Activated T-cell treated with anti-CD3 and anti-CD28 coated beads, Interleukin-2, amount 50 U/mL, for 48 hours (primary cell): ENCODE measurements at places on chromosomes 5 and 9.

- no peak for DNase-seq
Observed at GRCh38 chr5:180815293-180815917, 12.8 kb upstream of the MGAT1 start.

DNA sequence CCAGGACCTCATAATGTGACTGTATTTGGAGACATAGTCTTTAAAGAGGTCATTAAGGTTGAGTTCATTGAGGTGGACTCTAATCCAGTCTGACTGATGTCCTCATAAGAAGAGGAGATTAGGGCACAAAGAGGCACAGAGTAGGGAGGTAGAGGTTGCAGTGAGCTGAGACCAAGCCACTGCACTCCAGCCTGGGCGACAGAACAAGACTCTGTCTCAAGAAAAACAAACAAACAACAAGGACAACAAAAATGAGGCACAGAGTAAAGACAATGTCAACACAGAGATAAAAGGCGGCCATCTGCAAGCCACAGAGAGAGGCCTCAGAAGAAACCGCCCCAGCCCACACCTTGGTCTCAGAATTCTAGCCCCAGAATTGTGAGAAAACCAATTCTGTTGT is 17.0 kb upstream of the TDRD7 start:
- DNase-seq = no peak

DNA sequence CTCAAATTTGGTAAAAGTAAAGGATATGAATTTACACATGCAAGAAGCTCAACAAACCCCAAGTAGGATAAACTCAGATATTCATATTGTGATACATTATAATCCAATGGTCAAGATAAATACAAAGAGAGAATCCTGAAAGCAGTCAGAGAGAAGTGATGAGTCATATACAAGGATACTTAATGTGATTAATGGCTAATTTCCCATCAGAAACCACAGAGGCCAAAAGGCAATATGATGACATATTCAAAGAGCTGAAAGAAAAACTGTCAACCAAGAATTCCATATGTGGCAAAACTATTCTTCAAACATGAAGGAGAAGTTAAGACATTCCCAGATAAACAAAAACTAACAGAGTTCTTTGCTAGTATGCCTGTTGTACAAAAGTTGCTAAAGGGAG is 19.5 kb upstream of the IRF1 start:
- no peak for DNase-seq

DNA sequence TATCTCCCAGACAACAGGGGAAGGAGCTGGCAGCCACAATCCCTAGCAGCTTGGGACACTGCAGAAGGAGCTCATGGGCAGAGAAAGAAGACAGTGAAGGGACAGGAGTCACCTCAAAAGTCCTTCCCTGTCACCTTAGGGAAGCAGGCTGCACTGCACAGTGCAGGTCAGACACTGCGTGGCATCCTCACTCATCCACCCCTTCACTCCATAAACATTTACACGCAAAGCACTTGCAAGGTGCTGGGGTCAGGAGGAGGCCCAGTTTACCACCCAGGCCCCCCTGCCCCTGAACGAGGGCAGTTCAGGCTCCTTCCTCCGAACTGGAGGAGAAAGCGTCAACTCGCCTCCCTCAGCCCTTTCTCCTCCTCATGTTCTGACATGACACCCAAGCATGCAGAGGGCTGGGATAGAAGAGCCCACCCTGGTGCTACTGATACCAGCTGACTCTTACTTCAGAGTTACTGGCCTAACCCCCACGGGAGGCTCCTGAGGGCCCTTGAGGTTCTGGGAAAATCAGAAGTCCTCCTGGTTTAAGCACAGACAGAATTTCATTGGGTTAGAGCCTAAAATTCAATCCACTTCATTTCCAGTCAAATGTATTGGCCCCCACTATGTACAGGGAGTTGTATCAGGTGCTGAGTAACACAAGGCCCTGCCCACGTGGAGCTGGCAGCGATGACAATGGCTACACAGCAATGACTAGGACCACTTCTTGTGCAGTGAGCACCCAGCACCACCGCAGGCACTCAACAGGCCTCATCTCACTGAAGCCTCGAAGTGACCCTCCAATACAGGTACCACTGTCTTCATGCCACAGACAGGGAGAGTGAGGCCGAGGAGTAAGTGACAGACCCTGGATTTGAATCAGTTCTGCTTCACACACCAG is 70.4 kb downstream of the RAPGEF1 start:
- peak; percentile 66 for DNase-seq

DNA sequence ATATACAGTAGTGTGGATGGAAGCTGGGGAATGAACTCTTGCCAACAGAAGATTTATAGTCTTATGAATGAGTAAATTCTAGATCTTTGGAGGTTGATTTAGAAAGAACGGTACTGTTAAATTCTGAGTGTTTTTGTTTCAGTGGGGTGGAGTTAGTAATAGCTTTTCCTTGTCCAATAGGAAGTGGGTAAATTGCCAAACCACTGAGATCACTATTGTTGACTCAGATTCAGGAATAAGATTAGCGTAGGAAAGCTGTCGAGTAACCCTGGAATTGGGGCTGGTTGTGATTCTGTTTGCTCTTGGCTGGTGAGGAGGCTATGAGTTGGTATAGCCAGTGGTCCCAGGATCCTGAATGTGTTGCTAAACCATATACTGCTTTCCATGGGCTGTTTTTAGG is 155.6 kb downstream of the ARHGAP26 start:
- no peak for DNase-seq

GRCh38 chr9:133356391-133357091 is at the start of the genes SURF1 and SURF2:
TSS of gene SURF1 (minus strand) at chr9:133356487. CDS start at chr9:133356453, 34 bp downstream.
TSS of gene SURF2 (plus strand) at chr9:133356550. CDS start at chr9:133356593, 43 bp downstream.
- DNase-seq = peak; percentile 94

GRCh38 chr5:81147886-81148571 is 85.1 kb upstream of the CKMT2 start:
- DNase-seq = no peak

- DNase-seq = no peak
Observed at GRCh38 chr5:95327211-95327610, 42.3 kb upstream of the MCTP1 start.

GRCh38 chr9:123358181-123358905 is 2.3 kb downstream of the CRB2 start:
- DNase-seq = no peak

DNA sequence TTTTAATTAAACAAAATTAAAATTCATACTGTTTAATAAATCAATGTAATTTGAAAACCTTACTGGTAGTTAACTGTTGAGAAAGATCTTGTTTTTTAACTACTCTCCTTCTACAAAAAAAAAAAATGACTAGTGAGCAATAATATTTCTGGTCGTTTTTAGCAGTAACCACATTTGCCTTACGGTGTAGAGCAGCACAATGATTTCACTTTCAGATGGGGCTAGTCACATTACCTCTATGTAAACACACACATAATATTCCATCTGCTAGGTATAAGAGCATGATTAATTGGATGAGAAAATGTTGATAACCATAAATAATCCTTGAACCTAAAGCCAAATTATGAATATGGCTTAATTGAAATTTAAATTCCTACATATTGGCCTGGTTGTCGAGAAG is 198.1 kb downstream of the CHSY3 start:
- DNase-seq = no peak

- peak; percentile 80 for DNase-seq
Observed at GRCh38 chr9:129863059-129863690, 27.9 kb downstream of the USP20 start.

GRCh38 chr9:126373241-126373640 is 46.6 kb downstream of the MVB12B start:
- DNase-seq = no peak

GRCh38 chr5:160507221-160507721 is 85.6 kb downstream of the PTTG1 start:
- peak; percentile 61 for DNase-seq

DNA sequence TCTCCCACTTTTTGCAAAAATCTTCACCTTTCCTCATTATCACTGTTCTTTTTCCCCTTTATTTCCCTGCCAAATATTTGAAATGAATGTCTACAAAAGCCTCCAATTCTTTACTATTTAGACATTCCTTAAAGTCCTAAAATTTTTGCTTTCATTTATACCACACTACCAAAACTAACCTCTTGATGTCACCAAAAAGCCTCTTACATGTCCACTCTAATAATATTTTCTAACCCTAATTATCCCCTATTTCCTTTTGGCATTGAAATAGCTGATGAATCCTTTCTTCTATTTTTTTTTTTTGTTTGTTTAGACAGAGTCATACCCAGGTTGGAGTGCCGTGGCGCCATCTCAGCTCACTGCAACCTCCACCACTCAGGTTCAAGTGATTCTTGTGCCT is 32.3 kb upstream of the NRG2 start:
- no peak for DNase-seq

- no peak for DNase-seq
Observed at GRCh38 chr9:110248361-110248760, 7.9 kb downstream of the TXN start.

- no peak for DNase-seq
Observed at GRCh38 chr9:104900871-104901270, 27.1 kb downstream of the ABCA1 start.

GRCh38 chr9:80305136-80305535 is 733.4 kb downstream of the TLE4 start:
- no peak for DNase-seq

DNA sequence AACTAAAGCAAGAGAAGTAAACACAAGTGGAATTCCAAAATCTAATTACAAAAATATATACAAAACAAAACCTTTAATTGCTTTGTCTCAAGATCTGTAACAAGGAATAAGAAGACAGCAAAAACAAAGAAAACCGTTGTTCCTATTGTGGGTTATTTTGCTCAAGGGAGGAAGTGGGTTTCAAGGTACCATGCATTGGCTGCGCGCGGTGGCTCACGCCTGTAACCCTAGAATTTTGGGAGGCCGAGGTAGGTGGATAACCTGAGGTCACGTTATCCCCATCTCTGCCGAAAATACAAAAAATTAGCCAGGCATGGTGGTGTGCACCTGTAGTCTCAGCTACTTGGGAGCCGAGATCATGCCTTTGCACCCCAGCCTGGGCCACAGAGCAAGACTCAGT is 12.1 kb upstream of the IQGAP2 start:
- DNase-seq = no peak

- no peak for DNase-seq
Observed at GRCh38 chr5:10896016-10896415, 135.0 kb upstream of the DAP start.

- no peak for DNase-seq
Observed at GRCh38 chr9:89675058-89675742, 70.4 kb downstream of the GADD45G start.

DNA sequence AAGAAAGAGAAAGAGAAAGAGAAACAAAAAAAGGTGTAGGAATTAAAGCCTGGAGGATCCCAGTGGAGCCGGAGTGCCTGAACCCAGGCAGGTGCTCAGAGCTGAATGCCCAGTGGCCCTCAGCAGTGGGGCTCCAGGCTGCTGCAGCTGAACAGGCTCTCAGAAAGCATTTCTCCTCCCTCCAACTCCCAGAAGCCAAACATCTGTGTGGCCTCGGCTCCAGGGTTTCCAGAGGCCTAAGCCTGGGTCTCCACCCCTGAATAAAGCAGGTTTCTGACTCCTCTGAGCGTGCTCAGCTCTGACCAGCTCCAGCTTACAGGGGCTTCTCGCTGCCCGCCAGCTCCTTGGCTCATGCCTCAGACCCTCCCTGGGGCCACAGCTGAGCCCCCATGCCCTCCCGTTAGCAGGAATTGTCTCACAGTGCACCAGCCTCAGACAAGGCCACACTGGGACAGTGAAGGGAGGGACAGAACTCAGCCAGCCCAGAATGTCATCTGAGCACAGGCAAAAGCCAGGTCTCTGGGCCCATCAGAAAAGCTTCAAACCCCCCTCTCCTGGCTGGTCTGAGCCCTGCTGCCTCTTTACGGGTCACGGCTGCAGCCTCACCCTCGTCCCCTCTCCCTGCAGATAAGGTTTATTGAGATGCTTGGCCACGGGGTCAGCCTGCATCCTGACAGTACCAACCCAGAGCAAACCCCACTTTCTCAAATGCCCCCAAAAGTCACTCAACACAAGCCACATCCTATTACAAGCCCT is 114.4 kb upstream of the PPP1R26 start:
- DNase-seq = no peak

- DNase-seq = peak; percentile 75
Observed at GRCh38 chr5:55344392-55344992, 36.7 kb downstream of the MTREX start.

- DNase-seq = peak; percentile 52
Observed at GRCh38 chr5:14869668-14870164, 1.9 kb downstream of the ANKH start.

- DNase-seq = peak; percentile 24
Observed at GRCh38 chr5:56656846-56657726, 158.3 kb upstream of the MAP3K1 start.

- DNase-seq = no peak
Observed at GRCh38 chr5:176784218-176785165, 25.9 kb upstream of the UNC5A start.

GRCh38 chr9:112218908-112219307 is 43.8 kb upstream of the SUSD1 start:
- DNase-seq = no peak

GRCh38 chr5:24742334-24742733 is 97.6 kb upstream of the CDH10 start:
- DNase-seq = no peak

GRCh38 chr5:114266374-114266773 is 95.5 kb upstream of the KCNN2 start:
- DNase-seq = no peak

- no peak for DNase-seq
Observed at GRCh38 chr5:55724281-55724680, 12.2 kb upstream of the SLC38A9 start.

- DNase-seq = no peak
Observed at GRCh38 chr5:9445826-9446388, 100.0 kb downstream of the SEMA5A start.

DNA sequence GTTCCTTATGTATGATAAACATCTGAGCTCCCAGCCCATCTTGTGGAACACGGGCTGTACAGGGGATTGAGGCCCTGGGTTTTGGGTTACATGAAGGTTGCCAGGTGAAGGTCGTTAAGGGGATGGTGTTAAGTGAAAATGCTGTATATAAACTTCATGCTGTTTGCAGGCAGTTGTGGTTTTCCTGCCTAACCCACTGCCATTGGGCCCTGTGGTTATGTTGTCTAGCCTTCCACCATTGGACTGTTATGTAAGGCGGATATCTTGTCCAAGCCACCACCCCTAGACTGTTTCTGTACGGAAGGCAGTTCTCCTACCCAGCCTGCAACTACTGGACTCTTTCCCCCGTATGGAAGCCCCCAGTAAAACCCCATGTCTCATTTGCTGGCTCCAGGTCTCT is 246.1 kb downstream of the KIF4B start:
- no peak for DNase-seq

DNA sequence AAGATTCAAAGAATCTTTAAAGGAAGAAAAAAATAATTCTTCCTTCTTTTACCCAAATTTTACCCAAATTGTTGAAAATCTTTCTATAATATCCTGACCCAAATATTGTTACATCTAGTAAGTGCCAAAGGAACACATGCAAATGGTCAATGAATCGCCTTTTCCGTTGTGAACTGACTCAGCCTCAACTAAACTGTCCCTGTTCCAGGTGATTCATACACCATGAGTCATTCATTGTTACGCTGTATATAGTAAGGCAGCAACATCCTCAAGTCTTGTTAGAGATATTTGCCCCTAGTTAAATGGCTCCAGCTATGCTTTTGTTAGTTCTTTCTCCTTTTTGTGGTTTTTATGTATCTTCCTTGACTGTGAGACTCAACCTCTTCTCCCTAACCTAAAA is 9.7 kb downstream of the PTGER4 start:
- DNase-seq = no peak
